Fibroblast of gingiva (primary cell): ENCODE measurements at places on chromosomes 7 and 10.
A peak's percentile ranks its signal among the peaks of the same experiment; 100 is the strongest.

- no peak for DNase-seq
Measured at GRCh38 chr7:2015251-2015871, 217.4 kb downstream of the MAD1L1 start.

DNA sequence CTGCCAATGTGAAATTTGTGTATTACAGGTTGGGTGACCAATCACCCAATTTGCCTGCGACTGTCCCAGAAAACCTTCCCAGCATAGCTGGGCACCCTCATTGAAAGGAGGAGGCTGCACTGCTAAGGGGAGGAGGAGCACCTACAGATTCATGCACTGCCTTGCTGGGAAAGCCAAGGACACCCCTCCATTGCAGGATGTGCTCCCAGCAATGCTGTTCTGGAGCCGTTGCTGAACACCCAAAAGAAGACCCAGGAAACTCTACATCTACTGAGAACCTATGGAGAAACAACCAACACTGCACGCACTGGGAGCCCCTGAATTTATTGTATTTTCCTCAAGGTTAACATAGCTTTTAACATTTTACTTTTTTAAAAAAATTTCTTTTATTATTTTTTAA lies 238.2 kb upstream of the GRB10 start:
- no peak for DNase-seq

GRCh38 chr10:29411666-29412315 lies 122.9 kb downstream of the LYZL1 start:
- no peak for DNase-seq

DNA sequence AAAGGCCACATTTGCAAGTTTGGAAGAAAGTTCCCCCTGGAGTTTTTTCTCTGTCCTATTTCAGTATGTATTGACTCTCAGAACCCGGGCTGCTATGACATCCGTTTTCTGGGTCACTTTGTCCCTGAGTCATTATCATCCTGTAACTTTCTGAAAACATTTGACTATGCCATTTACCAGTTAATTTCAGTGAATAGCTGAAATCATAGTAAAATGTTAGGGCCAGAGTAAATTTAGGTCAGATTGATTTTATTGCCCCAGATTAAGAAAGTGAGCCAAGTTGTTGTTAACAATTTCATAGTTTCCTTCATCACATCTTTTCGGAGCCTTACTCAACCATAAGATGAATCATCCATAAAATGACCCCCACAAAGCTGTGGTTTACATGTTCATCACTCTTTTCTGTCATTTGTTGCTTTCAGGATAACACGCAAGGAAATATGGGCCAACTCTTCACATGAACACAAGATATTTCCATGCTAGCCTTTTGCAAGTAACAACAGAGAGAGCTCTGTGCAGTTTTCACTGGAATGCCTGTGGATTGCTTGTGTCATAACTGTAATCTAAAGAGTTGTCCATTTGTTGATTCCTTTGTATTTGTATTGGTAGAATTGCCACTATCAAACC lies 3.9 kb upstream of the MACC1 start:
- DNase-seq, result peak; percentile 93

DNA sequence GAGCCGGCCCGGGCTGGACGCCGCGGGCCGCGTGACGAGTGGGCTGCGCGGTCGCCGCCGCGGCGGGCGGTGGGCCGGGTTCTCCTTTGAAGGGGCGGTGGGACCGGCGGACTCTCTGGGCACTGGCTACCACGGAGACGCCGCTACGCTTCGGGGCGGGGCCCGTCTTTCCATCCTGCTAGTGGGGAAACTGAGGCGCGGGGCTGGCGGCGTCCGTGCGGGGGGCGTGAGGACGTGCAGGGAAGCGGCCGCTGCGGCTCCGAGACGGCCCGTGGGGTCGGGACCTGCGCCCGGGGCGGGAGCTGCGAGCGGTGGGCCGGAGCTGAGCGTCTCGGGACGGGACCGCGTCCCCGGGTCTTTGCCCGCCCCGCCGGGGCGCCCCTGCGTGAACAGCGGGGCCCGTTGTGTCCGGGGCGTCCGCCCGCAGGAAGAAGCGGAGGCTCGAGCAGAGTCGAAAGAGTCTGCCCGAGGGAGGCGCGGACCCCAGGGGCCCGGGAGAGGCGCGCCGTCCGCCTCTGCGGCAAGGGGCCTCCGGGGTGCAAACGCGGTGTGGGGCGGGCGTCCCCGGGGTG lies 548 bp upstream of the BNIP3 start:
- DNase-seq, result no peak
